ENCODE measurements at places on chromosomes 1 and 21.

GRCh38 chr1:117527566-117528102 lies 78.2 kb upstream of the TENT5C start:
- peak; percentile 25 for DNase-seq

DNA sequence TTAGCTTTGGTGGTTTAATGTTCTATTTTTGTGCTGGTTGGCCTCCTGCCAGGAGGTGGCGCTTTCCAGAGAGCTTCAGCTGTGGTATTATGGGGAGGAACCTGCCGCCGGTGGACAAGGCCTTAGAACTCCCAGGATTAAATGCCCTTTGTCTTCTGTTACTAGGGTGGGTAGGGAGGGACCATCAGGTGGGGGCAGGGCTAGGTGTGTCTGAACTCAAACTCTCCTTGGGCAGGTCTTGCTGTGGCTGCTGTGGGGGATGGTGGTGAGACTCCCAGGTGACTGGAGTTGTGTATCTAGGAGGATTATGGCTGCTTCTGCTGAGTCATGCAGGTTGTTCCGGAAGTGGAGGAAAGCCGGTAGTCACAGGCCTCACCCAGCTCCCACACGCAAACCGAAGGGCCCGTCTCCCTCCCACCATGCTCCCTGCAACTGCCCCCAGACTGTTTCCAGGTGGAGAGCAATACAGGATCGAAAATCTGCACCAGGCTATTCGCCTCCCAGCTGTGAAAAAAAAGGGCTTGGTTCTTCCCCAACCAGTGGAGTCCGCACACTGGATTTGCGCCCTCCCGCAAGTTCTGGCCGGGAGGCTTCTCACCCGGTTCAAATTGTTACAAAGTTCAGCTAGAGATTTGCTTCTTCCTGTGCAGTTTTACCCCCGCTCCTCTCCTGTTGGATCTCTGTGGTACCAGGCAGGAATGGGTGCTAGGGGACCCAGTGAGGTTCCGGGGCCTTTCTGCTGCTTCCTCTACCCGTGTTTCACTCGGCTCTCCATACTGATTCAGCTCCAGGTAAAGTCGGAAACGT lies 220.5 kb downstream of the CENPF start:
- no peak for DNase-seq

- DNase-seq, result peak; percentile 58
Measured at GRCh38 chr1:181424786-181425403, 58.4 kb upstream of the CACNA1E start.

- peak; percentile 57 for DNase-seq
Measured at GRCh38 chr1:178267646-178268094, 173.8 kb downstream of the RASAL2 start.

DNA sequence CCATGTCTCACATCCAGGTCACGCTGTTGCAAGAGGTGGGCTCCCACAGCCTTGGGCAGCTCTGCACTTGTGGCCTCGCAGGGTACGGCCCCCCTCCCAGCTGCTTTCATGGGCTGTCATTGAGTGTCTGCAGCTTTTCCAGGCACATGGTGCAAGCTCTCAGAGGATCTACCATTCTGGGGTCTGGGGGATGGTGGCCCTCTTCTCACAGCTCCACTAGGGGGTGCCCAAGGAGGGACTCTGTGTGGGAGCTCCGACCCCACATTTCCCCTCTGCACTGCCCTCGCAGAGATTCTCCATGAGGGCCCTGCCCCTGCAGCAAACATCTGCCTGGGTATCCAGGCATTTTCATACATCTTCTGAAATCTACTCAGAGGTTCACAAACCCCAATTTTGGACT lies 219.4 kb downstream of the LRRC7 start:
- no peak for DNase-seq

DNA sequence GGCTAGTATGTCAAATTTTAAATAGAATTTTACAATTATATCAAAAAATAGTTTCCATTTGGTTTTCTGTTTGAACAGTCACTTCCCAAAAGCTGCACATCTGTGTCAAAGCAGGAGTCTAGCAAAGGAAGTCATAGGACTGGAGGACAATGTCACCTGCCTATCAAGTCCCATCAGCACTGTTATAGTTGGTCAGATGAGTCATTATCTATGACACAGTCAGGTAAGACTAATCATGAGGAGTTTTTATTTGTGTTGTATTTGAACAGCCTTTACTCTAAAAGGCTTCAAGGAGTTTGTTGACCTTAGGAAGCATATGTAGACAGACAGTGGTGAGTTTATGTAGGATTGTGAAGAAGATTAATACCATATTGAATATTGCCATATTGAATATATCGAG lies 74.2 kb upstream of the QSOX1 start:
- no peak for DNase-seq

GRCh38 chr1:151820940-151821339 lies 10.7 kb downstream of the RORC start:
- DNase-seq, result no peak

GRCh38 chr1:78070210-78070609 lies 24.4 kb downstream of the GIPC2 start:
- no peak for DNase-seq

DNA sequence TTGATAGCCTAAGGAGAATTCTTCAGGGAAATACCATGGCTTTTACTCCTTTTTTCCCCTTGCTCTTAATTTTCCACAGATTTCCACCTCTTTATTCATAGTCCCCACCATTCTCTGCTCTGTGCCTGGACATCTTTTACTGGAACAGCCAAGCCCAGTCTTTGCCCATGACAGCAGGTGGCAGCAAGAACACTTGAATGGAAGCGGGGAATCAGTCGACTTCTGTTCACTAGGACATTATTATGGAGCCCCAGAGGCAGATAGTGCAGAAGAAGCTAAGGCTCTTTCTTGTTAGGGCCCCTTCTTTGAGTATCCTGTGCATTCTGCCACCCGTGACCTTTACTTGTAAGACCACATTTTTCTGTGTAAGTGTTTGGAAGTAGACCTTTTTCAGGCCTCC lies 6.3 kb downstream of the OR14I1 start:
- peak; percentile 1 for DNase-seq

GRCh38 chr1:42922687-42923366 lies 35.8 kb downstream of the SLC2A1 start:
- peak; percentile 69 for DNase-seq

- DNase-seq, result no peak
Measured at GRCh38 chr1:60090655-60091054, 17.1 kb upstream of the C1orf87 start.

GRCh38 chr1:204740354-204740753 lies 54.8 kb upstream of the LRRN2 start:
- DNase-seq, result no peak

- no peak for DNase-seq
Measured at GRCh38 chr21:25556091-25556490, 51.2 kb downstream of the MRPL39 start.

- DNase-seq, result peak; percentile 22
Measured at GRCh38 chr1:67679691-67680090, 5.3 kb upstream of the GADD45A start.

- DNase-seq, result no peak
Measured at GRCh38 chr21:43001316-43001715, 27.0 kb downstream of the PKNOX1 start.

GRCh38 chr1:76430531-76430930 lies 356.0 kb downstream of the ST6GALNAC3 start:
- no peak for DNase-seq

GRCh38 chr1:164456272-164456671 lies 102.7 kb upstream of the PBX1 start:
- no peak for DNase-seq

DNA sequence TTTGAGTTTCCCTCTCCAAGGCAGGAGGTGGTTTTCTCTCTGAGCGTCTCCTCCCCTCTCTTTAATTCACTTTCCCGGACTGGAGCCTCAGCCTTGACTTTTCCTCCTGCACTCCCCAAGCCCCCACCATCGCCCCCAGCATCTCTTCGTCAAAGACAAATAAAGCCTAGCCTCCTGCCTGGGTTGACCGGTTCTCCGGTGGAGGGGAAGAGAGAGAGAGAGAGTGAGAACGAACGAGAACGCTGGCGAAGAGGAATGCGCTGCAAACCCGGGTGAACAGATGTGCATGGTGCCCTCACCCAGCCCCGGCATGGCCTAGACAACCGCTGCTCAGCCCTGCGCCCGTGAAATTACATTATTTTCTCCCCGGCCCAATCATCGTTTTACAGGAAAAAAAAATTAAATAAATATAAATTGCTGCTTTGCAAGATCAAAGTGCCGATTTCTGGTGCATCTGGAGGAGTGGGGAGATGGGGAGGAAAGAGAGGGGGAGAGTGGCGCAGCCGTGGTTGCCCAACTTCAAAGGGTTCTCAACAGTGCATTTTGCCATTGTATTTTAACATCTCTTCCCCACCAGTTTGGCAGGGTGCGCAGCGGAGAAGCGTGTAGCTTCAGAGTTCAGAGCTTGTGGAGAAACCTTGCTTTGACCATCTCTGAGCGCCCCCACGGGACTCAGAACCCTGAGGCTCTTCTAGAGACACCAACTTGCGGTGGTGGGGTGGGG lies 11.4 kb upstream of the TBX15 start:
- DNase-seq, result no peak

DNA sequence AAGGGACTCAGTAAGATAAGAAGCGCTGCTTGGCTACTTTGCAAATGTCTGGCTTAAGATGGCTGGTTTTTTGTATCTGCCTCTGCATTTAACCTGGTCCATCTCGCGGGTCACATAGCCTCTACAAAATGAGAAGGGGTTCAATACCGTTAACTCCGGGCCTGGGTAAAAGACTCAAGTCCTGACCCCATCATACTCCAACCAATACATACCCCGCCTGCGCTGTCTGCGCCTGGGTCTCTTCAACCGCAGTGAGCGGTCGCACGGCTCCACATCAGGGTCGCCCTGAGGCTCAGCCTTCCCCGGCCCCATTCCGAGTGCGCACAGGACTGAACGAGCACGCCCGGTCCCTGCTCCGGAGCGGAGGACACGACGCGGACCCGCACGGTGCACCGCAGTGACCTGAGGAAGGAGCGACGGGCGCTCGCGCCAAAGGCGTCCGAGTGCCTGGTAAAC lies 558 bp upstream of the PGD start:
- DNase-seq, result peak; percentile 3

GRCh38 chr1:200923601-200924000 lies 28.9 kb downstream of the INAVA start:
- DNase-seq, result peak; percentile 19
